NCI-H226 (cell line): ENCODE measurements at places on chromosomes 2 and 18.

DNA sequence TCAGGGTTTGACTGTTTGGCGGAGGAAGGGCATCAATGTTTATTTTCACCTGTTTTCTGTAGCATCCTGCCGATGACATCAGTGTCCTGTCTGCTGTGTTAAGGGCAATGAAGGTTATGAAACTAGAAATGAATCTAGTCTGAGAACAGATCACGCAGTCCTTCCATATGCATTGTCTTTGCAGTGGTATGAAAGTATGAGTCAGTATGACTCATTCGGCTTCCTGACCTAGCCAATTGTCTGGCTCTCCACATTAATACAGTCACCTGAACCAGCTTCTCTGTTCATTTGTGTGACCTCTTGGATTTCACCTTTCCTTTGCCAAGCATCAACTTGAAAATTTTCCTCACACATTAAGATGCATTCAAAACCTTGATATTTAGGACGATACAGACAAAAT is 353.8 kb downstream of the RND3 start:
- DNase-seq, result peak; percentile 90

- DNase-seq, result no peak
Observed at GRCh38 chr18:35268821-35269220, 21.2 kb downstream of the ZSCAN30 start.

DNA sequence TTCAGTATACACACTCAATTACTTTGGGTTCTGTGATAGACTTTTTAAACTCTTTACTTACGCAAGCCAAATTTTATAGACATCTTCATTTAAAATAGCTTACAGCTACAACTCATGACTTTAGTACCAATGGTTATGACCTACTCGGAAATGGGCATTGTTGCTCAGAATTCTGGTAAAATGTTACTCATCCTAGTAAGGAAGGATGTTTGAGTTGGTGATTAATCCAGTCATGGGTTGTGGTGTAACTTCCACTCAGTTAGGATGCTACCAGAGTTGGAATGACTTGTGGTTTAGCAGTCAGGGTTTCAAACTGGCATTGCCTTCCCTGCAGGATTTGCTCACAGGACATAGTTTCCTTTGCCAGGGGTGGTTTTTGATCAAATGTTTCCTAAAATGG is 7.4 kb upstream of the NPC1 start:
- DNase-seq, result peak; percentile 78

- no peak for DNase-seq
Observed at GRCh38 chr2:71552861-71553301, 99.5 kb downstream of the DYSF start.

DNA sequence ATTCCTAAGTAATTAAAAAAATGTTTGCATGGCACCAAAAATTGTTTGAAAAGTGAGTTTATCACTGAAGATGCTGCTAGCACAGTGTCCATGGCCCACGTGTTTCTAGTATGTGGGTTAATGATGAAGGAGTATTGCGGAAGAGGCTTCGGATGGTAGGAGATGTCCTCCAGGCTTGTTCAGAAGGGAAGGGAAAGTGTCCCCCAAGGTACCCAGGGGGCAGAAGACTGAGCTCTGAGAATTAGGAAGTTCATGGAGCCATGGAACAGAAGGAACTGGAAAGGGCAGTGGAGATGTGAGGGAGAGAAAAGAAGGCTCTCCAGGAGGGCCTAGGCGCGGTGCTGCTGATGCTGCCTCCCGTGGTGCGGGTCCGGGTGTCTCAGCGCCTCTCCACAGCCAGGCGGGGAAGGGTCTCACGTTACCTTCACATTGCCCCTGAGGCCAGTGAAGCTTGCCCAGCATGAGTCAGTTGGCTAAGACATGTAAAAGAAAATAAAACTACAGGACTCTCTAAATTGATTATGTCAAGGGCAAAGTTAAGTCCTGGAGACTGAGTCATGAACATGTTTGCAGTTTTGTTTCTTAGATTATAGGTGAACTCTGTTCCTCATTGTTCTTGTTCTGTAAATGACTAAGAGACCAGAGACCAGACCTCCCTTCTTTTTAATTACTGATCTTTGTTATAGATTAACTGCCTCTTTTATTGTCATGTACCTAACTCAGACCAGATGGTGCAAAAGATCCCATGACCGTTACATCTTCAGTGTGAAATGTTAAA is 89.0 kb downstream of the MTCL1 start:
- no peak for DNase-seq
